Neural progenitor cell (in vitro differentiated cells): ENCODE measurements at places on chromosomes 5 and 9. TPM values are rescaled to one million over a fixed set of nuclear protein-coding genes. Genes with fewer than 3 reads are reported as not detected.

DNA sequence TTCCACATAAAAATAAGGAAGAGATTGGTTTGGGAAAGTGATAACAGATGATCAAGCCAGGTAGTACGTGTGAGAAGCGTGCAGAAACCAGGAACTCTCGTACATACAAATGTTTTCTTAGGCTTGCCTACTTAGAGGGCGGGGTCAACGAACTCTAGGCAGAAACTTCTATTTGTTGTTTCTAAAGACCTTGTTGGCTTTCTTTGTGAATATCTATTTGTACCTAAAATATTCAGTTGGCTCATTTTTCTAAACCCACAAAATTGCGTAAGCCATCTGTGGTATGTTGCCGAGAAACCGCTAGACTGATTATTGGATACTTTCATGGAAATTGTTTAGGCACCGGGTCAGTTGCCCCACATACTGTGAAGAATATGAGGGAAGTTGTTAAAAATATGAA is 458.5 kb downstream of the MAT2B start:
- H3K36me3 ChIP-seq: no peaks in the 10 kb centered on the region
- no peak for DNase-seq
- H3K27ac ChIP-seq: no peak overlapping the region
- no peaks in the 10 kb centered on the region for H3K27me3 ChIP-seq
- peaks cover 8% of the 10 kb centered on the region for H3K4me1 ChIP-seq

- peaks cover 9% of the 10 kb centered on the region for H3K4me1 ChIP-seq
- no peak for DNase-seq
- H3K4me3 ChIP-seq: no peak overlapping the region
Observed at GRCh38 chr9:89000371-89000781, 9.1 kb downstream of the S1PR3 start.

- no peaks in the 10 kb centered on the region for H3K27me3 ChIP-seq
- H3K4me3 ChIP-seq: no peak overlapping the region
- peaks cover 5% of the 10 kb centered on the region for H3K4me1 ChIP-seq
- H3K36me3 ChIP-seq: no peaks in the 10 kb centered on the region
- H3K27ac ChIP-seq: no peak overlapping the region
Observed at GRCh38 chr5:73692166-73692640, 66.2 kb downstream of the ARHGEF28 start.

- H3K4me1 ChIP-seq: peaks cover 44% of the 10 kb centered on the region
- H3K36me3 ChIP-seq: peaks cover 26% of the 10 kb centered on the region
- H3K27me3 ChIP-seq: no peaks in the 10 kb centered on the region
Observed at GRCh38 chr5:177133096-177133852, at the start of gene NSD1. Gene NSD1 (plus strand): TSS chr5:177133773. CDS start chr5:177135104, 1,331 bp downstream.

DNA sequence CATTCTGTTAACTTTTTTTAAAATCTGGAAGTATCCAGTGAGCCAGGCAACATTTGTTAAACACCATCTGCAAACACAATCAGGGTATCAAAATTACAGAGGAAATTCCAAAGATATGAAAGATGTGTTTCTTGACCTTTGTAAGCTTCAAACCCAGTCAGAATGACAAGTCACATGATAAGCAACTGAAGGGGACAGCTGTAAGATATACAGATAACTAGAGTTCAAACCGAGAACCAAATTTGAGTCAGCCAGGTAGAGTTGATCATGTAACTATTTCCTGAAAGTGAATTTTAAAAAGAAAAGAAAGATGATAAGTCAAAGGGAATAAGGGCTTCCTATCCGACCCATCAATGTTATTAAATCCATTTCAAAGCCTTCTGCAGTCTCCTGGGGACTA is 196.2 kb downstream of the DEPDC1B start:
- H3K27me3 ChIP-seq: no peaks in the 10 kb centered on the region
- DNase-seq: no peak
- no peak overlapping the region for H3K4me3 ChIP-seq
- H3K4me1 ChIP-seq: peaks cover 6% of the 10 kb centered on the region

DNA sequence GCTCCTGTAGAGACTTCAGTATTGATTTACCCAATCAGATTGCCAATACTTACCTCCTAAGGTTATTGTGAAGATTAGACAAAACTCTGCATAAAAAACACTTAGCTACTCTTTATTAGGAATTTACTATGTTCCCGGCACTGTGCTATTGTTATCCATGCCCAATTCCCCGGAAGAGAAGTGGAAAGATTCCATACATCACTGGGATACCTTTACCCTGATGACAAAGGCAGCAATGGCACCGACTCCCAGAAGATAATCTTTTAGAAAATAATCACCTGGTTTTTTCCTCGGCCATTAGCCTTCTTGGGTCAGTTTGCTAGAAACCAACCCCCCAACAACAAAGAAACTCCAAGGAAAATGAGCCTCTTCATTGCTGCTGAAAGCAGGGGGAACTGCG is 226.0 kb downstream of the SNX18 start:
- peak overlapping the region; percentile 76 for H3K27ac ChIP-seq
- H3K36me3 ChIP-seq: no peaks in the 10 kb centered on the region
- DNase-seq: peak; percentile 31
- H3K4me3 ChIP-seq: no peak overlapping the region
- H3K27me3 ChIP-seq: no peaks in the 10 kb centered on the region
- H3K4me1 ChIP-seq: peaks cover 19% of the 10 kb centered on the region

DNA sequence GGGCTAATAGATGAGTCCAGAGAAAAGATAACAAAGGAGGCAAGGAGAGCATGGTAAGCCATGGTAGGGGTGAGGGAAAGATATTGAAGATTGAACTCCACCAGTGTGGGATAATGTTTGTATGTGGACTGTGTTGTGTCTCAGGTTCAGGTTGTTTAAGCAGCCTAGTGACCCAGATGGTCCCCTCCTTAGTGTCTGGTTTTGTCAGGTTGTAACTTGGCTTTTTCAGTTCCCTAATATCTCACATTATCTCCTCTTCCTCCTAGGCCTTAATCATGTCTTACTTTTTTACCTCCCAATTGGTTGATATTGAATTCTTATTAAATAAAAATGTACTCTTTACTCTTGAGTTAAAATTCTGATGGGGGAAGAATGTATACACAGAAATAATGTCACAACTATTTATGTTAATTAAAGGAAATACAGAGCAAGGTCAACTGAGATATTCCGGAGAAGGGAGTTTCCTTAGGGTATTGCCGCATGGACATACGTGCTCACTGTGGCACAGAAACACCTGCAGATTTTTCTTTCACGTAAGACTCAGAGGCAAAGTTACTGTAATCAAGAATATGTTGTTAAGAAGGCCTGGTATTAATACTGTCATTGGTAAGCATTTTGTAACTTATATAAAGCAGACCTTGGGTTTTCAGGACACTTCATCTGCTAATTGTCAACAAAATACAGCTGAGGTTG is 23.4 kb upstream of the SH3GL2 start:
- H3K36me3 ChIP-seq: no peaks in the 10 kb centered on the region
- H3K27me3 ChIP-seq: no peaks in the 10 kb centered on the region
- no peak overlapping the region for H3K27ac ChIP-seq
- no peak for DNase-seq
- no peak overlapping the region for H3K4me3 ChIP-seq

FRMD3 gene
- total RNA-seq: 1.8 and 1.9 TPM in 2 replicates

SVEP1 gene
- total RNA-seq: 0.56 and 0.74 TPM in 2 replicates

ATP6V1G1 gene
- 157 and 253 TPM in 2 replicates for total RNA-seq

TSC1 gene
- 44.9 and 64.9 TPM in 2 replicates for total RNA-seq

CD72 gene
- total RNA-seq: 0.56 and 1.4 TPM in 2 replicates
